ENCODE measurements at places on chromosomes 11 and 22.

DNA sequence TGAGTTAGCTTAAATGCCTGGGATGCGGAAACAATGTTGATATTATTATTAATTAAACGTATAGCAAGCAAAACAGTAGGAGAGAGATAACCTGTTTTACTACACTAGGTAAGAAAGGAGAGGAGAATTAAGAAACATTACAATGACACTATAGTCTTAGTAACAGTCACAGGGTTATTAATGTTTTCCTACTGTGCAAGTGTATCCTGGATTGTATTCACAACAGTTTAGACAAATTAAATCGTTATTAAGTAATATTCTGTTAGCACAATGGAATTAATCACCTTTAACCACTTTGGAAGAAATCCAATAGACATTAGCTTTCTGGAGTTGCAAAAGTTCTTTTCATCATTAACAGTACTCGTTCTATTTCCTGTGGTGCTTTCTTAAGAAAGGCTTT, 3.4 kb downstream of the FAM181B start:
- DNase-seq: no peak

DNA sequence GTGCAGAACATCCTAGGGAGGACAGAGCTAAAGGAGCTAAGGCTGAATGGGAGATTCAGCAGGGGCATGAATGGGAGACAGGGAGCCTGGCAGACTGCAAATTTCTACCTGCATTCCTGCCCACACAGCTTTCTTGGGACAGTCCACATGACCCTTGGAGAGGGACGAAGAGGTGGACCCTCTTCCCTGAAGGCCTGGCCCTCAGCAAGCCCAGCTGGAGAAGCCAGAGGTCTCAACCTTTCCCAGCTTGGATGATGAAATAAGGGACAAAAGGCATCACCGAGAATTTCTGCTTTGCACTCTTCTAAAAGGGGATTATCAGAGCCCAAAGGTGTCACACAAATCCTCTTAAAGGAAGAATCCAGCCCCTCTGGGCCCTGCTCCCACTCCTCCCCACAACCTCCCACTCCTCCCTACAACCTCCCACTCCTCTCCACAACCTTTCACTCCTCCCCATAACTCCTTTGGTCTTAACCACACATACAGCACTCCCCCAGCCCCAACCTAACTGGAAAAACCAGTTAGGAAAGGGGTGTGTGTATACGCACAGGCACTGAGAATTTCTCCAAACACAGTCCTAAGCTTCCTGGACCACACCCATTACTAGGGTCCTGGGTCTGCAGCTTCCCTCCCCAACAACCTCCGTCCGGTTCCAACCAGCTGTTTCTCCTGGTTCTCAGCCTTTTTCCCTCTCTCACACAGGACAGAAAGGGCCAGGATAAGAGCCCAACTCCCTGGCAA, 38.4 kb downstream of the RPL27A start:
- no peak for DNase-seq

- DNase-seq: no peak
Measured at GRCh38 chr11:11806586-11806985, 35.2 kb upstream of the USP47 start.

- no peak for DNase-seq
Measured at GRCh38 chr22:26672060-26672471, 14.7 kb downstream of the MIAT start.

DNA sequence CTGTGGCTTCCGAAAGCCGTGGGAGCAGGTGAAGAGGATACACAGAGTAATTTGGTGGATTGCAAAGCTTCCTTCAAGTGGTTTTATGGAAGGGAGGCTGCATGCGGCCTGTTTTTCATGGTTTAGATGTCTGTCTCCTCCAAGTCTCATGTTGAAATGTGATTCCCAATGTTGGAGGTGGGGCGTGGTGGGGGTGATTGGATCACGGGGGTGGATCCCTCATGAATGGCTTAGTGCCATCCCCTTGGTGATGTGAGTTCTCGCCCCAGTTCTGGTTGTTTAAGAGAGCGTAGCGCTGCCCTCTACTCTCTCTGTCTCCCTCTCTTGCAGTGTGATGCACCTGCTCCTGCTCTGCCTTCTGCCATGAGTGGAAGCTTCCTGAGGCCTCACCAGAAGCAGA, 247.8 kb upstream of the B3GAT1 start:
- DNase-seq: no peak

DNA sequence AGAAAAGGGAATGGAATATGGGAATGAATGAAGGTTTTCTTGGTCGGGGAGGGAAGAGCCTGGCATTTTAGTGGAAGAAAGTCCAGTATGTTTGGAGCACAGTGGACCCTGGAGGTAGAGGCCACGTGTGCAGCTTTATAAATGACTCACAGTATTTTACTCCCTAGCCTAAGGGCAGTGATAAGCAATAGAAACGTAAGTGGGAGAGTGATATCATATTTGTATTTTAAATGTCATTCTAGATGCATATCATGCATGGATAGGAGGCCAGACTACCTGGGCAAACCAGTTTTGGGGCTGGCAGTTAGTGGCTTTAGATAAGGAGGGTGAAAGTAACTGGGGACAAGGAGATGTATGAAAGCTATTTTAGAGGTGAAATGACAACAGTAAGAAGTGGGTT, 174.1 kb downstream of the ARHGAP42 start:
- no peak for DNase-seq

DNA sequence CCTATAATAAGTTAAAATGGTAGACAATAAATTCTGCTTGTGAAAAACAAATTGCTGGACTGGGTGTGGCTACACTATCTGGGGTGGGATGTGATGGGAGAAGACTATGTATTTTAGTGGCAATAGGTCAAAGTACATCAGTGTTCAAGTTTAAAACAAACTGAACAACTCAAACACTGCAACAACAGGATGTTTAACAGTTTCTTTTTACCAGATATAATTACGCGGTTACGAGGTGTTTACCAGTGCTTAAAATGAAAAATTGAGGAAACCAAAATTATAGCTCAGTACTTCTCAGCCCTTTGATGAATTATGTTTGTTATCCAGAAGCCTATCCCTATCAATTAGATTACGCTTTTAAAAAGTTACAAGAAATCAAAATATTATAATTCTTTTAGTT, 3.2 kb downstream of the PRDM10 start:
- DNase-seq: no peak

- no peak for DNase-seq
Measured at GRCh38 chr11:121608545-121609098, 155.9 kb upstream of the SORL1-AS1 start.

All from CD4-positive, alpha-beta T cell treated with Interleukin-6 at 100 ng/mL for 8 hours (primary cell).